ENCODE measurements at places on chromosomes 2 and 18.

GRCh38 chr18:67496469-67496868, 20.1 kb downstream of the DSEL start:
- DNase-seq: no peak

DNA sequence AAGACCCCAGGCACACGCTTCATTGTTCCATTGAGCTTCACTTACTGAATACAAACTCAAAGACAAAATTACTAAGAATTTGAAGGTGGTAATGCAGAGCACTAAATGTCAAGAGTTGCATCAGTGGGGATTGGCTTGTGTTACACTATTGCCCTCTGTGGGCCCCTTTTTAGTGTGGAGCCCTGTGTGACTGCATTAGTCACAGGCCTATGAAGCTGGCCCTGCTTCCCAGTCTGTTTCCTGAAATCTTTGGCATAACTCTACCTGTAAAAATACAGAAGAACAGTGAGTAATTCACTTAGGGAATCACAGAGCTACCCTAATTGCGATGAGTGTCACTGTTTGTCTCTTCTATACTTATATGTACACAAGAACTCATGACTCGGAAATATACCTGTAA, 40.0 kb upstream of the STPG4 start:
- DNase-seq: no peak

DNA sequence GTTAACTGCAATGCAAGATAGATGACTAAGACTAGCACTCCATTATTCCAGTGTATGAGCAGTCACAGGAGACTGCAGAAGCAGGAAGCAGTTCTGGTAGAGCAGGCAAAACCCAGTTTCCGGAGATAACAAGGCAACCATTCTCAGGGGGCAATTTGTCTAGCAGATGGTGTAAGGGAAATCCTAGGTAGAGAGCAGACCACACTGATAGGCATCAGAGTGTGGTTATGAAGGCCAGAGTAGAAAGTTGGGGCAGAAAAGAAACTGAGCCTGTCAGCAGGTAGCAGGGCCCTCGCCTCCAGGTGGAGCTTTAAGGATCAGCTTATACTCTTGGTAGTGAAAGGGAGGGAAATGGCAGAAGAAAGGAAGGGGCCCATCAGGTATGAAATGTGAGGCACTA, 164.4 kb downstream of the PDE11A start:
- DNase-seq: no peak

DNA sequence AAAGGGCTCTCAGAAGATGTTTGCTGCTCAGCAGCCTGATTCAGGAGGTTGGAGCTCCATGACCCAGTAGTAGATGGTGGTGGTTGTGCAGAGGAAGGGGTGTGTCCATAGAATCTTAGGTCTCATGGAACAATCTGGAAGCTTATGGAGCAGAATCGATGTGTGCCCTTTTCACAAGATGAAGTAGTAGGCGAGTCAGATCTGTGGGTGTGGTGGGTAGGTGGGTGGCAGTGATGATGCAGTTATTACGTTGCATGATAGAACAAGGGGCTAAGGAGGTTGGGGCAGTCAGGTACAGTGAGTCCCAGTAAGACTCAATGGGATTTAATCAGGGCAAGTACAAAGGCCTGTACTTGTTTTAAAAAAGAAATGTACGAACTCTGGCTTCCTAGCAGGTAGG, 9.1 kb downstream of the TET3 start:
- DNase-seq: no peak

- DNase-seq: peak; percentile 61
Observed at GRCh38 chr2:176553685-176554100, 284.5 kb downstream of the MTX2 start.
